SHP77 (cell line): ENCODE measurements at places on chromosomes 11 and 22.

DNA sequence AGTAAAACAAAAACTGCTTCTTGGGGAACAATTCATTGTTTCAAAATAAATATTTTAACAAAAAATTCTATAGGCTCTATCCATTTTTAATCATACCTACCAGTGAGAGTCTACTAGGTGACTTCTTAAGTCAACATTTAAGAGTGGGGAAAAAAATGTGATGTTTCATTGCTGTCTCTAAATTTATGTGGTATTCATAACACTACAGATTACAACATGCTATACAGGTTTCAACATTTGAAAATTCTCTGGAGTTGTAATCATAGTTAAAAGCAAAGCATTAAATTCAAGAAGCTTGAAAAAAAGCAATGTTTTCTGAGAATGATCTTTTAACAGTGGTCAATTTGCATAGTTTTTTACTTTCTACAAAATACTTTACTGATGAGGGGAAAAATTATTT, 18.3 kb downstream of the SBF2 start:
- no peak for DNase-seq

GRCh38 chr22:27670701-27671412, 130.7 kb downstream of the MN1 start:
- no peak for DNase-seq

GRCh38 chr11:79541466-79541865, 100.6 kb upstream of the TENM4 start:
- DNase-seq = no peak

GRCh38 chr11:117479372-117479771, 151.7 kb downstream of the CEP164 start:
- DNase-seq = no peak

- no peak for DNase-seq
Measured at GRCh38 chr11:117823946-117824420, 561 bp downstream of the FXYD2 start.

- no peak for DNase-seq
Measured at GRCh38 chr22:24128021-24128420, 53.3 kb upstream of the SUSD2 start.

DNA sequence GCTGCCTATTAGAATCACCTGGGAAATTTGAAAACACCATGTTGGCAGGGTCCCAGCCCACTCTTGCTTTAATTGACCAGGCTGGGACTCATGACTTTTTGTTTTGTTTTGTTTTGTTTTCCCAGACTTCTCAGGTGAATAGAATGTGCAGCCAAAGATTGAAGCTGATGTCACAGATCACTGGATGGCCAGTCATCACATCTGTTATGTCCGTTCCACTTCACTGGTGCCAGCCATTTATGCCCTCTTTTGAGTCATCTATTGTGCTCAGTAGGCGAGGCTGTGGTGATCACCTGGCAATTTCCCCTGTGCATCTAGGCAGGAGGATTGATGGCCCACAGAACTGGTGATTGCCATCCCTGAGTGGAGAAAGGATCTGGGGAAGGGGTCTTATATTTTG, 297.3 kb downstream of the INSC start:
- peak; percentile 3 for DNase-seq

GRCh38 chr22:42459287-42460063, 27.3 kb upstream of the NFAM1 start:
- no peak for DNase-seq

- DNase-seq = no peak
Measured at GRCh38 chr11:115974703-115975102, 470.5 kb upstream of the CADM1 start.

- DNase-seq = no peak
Measured at GRCh38 chr11:63510360-63511047, 4.6 kb downstream of the LGALS12 start.

DNA sequence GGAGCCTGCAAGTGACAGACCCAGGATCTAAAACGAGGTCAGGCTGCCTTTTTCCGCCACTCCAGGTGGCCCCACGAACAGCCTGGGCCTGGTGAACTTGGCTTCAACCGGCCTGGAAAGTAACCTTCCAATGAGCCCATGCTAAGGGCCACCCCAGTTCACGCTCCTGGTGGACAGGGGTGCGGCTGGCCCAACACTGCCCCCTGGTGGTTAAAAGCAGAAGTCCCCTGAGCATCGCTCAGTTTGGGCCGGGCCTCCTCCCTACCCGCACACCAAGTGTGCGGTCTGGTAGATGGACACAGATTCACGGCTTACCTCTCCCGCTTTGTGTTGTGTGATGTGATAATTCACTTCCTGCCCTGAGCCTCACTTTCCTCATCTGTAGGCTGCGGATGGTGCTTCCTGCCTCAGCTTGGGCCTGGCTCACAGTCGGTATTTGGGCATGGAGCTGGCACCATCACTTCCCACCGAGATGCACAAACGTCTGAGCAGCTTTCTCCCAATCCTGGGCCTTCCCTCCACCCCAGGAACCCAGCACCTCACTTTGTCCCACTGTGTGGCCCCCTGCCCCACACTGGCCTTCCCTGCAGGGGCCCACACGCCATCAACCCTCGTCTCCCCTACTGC, 13.7 kb upstream of the SEC14L3 start:
- DNase-seq = peak; percentile 35

- no peak for DNase-seq
Measured at GRCh38 chr11:8561461-8561860, 32.6 kb downstream of the STK33 start.

GRCh38 chr11:114165326-114166230, 106.1 kb downstream of the ZBTB16 start:
- no peak for DNase-seq

DNA sequence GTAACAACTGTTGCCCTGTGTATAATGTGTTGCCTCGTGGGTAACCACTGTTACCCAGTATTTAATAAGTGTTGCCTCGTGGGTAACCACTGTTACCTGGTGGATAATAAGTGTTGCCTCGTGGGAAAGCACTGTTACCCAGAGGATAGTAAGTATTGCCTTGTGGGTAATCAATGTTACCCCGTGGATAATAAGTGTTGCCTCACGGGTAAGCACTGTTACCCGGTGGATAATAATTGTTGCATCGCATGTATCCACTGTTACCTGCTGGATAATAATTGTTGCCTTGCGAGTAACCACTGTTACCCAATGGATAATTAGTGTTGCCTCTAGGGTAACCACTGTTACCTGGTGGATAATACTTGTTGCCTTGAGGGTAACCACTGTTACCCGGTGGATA, 17.1 kb upstream of the NXPE4 start:
- DNase-seq = no peak

DNA sequence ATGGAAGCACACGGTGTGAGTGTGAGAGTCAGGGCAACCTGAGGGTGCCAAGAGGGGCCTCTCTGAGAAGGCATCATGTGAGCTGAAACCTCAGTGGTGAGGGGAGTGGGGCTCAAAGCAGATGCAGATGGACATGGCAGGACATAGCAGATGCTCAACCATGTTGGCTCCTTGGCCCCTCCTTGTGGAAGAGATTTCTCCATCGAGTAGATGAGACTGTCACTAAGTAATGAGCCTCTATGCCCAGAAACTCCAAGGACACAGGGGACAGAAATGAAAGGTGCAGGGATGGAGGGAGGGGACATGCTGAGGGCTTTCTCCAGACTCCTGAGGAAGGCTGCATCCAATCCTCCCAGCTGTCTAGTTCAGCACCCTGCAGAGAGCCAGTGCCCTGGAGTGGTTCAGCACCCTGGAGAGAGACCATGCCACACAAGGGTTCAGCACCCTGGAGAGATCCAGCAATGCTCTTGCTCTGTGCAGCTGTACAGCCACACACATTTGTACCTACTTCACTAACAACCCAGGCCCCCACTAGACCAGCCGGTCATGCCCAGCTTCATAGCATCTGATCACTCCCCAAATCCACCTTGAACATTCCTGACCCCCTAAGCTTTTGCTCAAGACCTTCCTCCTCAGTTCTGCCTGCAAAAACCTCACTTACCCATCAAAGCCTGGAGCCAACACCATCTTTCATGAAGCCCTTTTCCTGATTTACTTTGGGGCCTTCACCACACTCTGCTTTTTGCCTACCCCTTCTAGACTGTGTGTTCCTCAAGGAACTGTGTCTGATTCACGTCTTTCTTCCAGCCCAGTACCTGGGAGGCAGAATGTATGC, 252.0 kb downstream of the CTTN start:
- no peak for DNase-seq

GRCh38 chr11:123560006-123560405, 94.4 kb downstream of the SCN3B start:
- peak; percentile 63 for DNase-seq

DNA sequence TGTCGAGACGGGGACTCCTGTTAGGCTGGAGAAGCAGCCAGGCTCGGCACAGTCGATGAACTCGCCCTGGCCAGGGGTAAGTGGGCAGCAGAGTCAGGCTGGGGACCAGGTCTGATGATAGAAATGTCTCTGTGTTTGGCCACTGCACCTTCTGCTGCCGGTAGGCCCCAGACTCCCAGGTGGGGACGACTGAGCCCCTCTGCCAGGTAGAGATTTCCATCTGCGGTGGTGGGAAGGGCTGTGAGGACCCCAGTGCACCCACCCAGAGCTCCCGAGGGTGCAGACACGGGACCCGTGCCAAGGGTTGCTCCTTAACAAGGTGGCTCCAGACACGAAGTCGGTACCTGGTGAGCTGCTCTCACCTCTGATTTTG, 862.5 kb downstream of the TBC1D22A start:
- no peak for DNase-seq
